ENCODE measurements at places on chromosomes 4 and X.

GRCh38 chr4:112153211-112153791 lies 8.0 kb downstream of the FAM241A start:
- DNase-seq: no peak

DNA sequence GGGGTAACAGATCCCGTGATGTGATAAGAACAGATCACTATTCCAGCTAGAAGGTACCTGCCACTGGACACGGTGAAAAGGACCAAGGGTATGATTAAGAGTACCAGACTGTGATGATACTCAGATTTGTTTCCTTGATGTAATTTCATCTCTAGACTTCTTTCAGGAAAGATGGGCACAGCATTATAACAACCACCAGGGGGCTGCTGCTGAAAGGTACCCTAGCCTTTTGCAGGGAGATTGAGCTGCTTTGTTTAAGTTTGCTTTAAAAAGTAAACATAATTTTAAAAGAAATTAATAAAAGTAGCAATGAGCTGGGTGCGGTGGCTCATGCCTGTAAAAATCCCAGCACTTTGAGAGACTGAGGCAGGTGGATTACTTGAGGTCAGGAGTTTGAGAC lies 145.4 kb downstream of the EMCN start:
- no peak for DNase-seq

- DNase-seq: no peak
Measured at GRCh38 chr4:30068234-30068633, 651.9 kb upstream of the PCDH7 start.

DNA sequence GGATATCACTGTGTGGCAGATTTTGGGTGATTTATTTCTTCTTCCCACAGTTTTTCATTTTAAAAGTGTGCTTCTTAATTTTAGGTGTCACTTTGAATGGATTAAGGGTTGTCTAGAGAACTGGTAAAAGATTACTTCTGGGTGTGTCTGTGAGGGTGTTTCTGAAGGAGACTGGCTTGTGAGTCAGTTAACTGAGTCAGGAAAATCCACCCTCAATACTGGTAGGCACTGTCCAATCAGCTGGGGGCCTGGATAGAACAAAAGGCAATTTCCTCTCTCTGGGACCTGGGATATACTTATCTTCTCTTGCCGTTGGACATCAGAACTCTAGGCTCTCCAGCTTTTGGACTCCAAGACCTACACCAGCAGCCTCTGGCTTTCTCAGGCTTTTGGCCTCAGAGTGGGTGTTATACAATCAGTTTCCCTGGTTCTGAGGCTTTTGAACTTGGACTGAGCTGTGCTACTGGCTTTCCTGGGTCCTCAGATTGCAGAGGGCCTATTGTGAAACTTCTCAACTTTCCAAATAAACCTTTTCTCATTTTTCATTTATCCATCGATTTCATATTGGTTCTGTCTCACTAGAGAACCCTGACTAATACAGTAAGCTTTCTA lies 413.1 kb downstream of the GBA3 start:
- no peak for DNase-seq

DNA sequence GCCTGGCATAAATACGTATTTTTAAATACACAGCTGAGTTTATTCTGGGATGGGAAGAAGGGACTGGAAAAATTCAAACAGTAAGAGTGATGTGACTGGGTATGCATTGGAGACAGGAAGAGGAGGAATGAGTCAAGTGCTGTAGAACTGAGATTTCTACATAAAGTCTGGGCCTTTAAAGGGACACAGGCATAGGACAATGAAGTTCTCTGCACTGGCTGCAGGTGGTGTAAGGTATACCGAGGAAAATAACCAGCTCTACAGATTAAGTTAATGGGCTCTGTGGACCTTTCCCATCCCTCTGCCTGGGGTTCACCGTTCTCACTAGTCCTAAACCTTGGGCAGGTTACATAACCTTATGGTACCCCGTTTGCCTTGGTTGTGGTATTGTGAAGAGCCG lies 68.7 kb downstream of the DHX15 start:
- no peak for DNase-seq

GRCh38 chr4:80685214-80685613 lies 345.3 kb upstream of the BMP3 start:
- peak; percentile 8 for DNase-seq

GRCh38 chrX:47456080-47456479 lies 26.9 kb downstream of the ZNF41 start:
- DNase-seq: no peak

Measured in astrocyte (in vitro differentiated cells and primary cell).